Pancreas (tissue), 10 donors: ENCODE measurements at places on chromosomes 5 and 9.

DNA sequence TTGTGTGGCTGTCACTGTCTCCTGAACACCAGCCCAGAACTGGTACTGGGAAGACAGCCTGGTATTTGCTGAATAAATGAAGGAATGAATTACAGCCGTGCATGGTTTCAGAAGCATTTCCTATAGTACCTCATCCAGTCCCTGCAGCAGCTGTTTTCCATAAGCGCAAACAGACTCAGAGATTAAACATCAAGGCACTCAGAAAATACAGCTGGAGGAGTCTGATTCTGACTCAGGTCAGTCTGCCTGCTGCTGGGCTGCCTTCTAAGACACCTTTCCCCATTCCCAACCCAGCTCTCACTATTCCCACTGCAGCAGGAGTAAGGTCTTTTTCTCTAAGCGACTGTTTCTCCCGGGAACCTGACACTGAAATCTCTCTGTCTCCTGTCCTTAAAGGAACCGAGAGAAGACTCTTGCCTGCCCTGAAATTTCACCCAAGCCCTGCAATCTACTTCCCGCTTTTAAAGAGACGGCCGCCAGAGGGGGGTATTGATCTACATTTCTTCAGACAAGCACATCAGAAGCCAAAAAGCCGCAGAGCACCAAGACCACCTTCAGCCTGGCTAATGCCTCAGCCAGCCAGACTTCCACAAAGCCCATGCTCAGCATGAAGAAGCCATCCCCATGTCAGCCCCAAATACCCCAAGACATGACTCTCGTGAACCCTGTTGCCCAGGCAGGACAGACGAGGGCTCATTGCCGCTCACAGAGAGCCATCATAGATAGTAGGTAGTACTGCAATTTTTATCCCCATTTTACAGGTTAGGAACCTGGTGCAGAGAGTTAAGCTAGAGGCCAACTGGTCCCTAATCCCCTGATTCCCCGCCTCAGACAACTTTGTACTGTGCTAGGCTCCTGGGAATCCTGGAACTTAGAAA is 5.4 kb upstream of the FOXI1 start:
- DNase-seq = peak; percentile 57

DNA sequence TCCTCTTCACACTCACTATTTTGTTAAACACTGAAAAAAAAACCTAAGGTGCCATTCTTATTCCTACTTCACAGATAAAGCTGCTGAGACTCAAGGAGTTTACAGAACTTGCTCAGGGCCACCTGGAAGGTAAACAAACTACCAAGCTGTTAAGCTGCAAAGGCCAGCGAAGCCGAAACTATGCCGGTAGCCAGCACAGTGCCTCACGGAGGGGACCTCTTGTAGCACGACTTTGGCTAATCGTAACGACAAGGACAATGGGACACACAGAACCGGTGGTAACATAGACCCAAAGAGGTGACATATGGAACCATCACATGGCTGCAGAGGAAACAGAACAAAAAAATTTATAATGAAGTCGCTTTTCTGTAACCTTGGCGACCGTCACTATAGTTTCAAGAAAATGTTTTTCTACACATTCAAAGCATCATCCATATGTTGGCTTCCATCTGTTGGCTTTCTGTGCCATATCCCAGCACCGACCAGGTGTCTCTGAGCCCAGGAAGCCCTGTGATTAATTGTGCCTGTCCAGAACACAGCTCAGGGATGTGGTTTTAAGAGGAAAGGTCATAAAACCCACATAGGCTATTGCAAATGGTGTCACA is 60.3 kb downstream of the S1PR3 start:
- DNase-seq = no peak

GRCh38 chr5:134530301-134531077 is 5.0 kb downstream of the JADE2 start:
- peak; percentile 81 for DNase-seq

DNA sequence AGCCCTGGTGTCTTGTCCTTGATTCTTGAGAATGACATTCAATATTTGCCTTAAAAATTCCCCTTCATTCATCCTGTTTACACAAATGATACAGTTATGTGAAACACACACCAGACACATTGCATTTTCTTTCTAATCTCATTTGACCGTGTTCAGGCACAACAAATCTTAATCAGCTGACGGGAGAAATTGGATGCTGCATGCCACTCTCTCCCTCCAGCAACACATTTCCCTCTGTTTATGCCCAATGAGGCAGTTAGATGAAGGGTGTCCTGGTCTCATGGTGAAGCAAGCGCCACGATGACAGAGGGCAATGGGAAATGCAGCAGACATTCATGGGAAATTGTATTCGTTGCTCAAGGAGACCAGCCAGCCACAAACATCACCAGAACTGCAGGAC is 3.2 kb upstream of the FGF1 start:
- no peak for DNase-seq

GRCh38 chr5:54146390-54146789 is 164.0 kb downstream of the ARL15 start:
- no peak for DNase-seq

DNA sequence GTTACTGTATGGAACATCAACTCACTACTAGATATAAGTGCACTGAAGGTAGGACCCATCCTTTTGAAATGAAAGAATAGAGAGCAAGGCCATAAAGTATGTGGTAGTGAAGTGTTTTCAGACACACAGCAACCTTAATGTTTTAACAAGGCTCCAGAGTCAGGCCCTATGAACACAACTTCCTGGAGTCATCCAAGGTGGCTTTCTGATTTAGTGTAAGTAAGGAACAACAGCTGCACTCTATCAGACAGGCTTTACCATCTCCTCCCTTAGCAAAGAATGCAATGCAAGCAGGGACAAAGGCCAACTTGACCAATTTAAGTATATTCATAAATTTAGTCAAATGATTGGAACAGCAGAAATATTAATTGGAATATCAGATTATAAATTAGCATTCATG is 90.1 kb downstream of the MPDZ start:
- no peak for DNase-seq

DNA sequence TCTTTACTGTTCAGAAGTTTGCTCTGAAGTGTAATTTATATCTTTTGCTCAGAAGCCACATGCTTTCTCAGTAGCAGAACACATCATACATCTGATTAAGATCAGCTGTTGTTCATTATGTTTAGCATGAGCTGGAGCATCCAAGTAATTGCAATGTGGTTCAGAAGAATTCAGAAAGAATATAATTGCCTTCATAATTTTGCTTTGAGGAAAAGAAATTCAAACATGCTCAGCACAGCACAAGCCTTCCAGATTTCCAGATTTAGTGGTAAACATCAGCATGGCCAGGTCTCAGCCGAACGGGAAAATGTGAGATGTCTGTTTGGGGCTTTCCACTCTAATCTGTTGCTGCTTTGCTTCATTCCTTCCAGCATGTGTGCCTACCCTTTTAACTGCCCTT is 65.9 kb downstream of the ITGA1 start:
- no peak for DNase-seq

- DNase-seq = peak; percentile 79
These were observed 60.9 kb downstream of the CXXC5 start for GRCh38 chr5:139708877-139709581.

GRCh38 chr9:88259001-88259400 is 120.7 kb upstream of the SPATA31C2 start:
- no peak for DNase-seq

DNA sequence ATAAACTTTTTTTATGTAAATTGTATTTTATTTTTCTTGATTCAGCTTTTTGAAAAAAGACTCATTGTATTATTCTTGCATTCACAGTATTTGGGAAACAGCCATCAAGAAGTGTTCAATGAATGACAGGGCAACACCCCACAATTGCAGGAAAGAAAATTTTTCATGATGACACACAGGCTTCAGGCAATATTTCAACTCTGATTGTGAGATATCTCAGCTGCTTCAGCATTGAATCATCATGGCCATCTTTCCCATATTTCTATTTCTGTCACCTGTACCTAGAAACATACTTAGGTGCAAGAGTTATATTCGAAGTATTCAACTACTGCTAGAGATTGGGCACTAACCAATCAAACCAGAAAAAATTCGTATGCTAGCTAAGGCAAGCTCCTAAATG is 446.0 kb downstream of the ISL1 start:
- DNase-seq = no peak

- DNase-seq = no peak
These were observed 10.0 kb downstream of the PLPPR1 start for GRCh38 chr9:101038488-101038887.

DNA sequence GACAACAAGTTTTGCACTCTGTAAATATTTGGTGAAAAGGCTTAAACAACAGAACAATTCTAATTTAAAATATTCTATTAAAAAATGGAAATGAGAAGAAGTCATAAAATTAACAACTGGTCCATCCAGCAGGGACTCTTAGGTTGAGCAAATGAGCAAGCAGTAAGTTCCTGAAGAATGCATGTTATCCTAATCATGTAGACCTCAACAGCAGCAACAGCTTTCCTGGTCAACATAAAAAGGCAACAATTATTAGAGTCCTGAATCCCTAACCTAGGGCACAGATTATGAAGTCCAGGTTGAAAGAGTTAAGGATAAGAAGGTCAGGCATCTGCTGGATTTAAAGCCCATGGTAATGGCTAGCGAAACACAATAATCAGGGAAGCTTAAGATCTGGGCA is 120.9 kb downstream of the SSBP2 start:
- no peak for DNase-seq

GRCh38 chr5:149618581-149619248 is 37.4 kb downstream of the ARHGEF37 start:
- no peak for DNase-seq

- DNase-seq = no peak
These were observed 227.6 kb downstream of the SEC61B start for GRCh38 chr9:99449726-99450125.

GRCh38 chr5:126419102-126419501 is 4.1 kb upstream of the GRAMD2B start:
- DNase-seq = no peak

- DNase-seq = no peak
These were observed 62.2 kb upstream of the IL33 start for GRCh38 chr9:6153425-6153824.

GRCh38 chr5:102216678-102217077 is 79.4 kb downstream of the SLCO4C1 start:
- DNase-seq = no peak

GRCh38 chr5:17174965-17175364 is 42.5 kb upstream of the BASP1 start:
- no peak for DNase-seq

- no peak for DNase-seq
These were observed 176.3 kb upstream of the OTULINL start for GRCh38 chr5:14405267-14405666.

GRCh38 chr9:101485924-101486692 is 47.5 kb upstream of the RNF20 start:
- DNase-seq = peak; percentile 80

DNA sequence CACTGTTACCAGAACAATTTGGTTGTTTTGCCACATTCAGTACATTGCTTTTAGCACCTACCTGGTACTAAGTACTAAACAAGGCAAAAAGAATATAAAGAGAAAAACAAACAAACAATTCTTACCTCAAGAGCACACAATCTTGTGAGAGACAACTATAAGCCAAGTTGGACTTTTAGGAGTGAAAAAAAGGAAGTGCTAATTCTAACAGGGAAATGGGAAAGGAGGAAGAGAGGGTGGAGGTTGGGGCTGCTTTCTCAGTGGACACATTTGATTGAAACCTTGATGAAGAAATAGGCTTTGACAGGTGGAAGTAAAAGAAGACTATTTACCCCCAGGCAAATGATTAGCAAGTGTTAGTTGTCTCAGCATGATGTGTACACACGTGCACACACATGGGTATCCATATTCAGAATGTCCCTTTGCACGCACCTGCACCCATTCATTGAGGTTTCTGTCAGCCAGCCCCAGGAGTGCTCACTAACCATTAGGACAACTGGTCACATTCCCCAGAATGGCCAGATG is 302.6 kb downstream of the ACTL7B start:
- DNase-seq = no peak

- DNase-seq = no peak
These were observed 114.7 kb downstream of the KIAA0825 start for GRCh38 chr5:94503677-94504076.

DNA sequence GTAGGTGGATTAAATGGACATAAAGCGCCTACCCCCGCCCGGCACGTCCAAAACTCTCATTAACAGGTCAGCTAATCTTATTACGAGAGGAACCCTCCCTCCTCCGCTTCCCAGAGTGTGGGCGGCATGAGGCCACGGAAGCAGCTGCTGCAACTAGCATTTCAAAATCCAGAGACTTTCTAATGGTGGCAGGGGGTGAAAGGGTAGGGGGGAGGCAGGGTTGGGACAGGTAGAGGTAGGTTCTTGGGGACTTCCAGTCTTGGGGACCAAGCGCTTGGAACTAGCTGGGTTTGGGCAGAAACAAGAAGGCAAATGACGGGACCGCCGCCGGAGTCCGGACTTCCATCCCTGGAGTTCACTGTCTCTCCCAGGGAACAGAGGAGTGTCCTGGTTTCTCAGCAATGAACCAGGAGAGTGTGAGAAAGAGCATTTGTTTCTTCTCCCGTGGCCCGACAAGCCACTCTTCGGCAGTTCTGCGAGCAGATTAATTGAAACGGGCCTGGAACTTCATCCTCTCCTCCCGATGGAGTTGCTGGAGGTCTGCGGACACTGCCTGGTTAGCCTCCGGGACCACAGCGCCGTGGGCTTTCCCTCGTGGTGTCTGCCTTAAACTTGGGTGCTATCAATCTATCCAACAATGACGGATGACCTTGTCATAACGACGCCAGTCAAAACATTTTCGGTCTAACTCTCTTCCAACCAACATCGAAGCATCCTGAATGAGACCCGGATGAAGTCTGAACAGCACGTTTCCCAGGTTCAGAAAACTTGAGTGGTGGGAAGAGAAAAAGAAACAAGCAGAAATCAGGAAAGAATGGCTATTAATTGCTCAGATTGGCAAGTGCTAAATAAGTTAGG is 1.6 kb upstream of the PRDM6 start:
- DNase-seq = no peak

- DNase-seq = no peak
These were observed 1.4 kb downstream of the HDHD3 start for GRCh38 chr9:113375057-113376023.

- DNase-seq = no peak
These were observed 43.9 kb downstream of the OSTF1 start for GRCh38 chr9:75132244-75132643.

- no peak for DNase-seq
These were observed 4.0 kb upstream of the RAD23B start for GRCh38 chr9:107279086-107279485.

GRCh38 chr5:98144710-98145109 is 628.8 kb upstream of the RGMB start:
- no peak for DNase-seq

GRCh38 chr9:33318225-33318624 is 27.9 kb downstream of the NFX1 start:
- no peak for DNase-seq

GRCh38 chr5:171954721-171955120 is 51.7 kb downstream of the FBXW11 start:
- DNase-seq = no peak

GRCh38 chr5:137872466-137872865 is 4.8 kb downstream of the MYOT start:
- DNase-seq = no peak
